ENCODE measurements at places on chromosomes 12 and 14.

DNA sequence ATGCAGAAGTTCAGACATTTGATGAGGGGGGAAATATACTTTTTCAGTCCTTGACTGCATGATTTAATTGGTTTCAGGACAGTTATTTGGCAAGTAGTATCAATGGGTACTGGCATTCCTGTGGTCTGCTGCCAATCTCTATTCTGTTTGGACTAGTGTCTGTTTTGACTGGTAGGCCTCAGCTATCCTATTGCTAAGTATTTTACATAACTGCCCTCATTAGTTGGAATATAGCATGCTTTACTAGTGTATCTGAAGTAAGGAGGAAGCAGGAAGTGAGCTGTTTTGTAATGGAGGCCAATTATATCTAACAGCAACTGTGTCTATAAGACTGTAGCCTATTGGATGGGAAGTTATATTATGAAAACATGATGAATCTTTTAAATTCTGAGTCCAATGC lies 104.3 kb downstream of the FLRT2 start:
- no peak for DNase-seq

- DNase-seq = no peak
Measured at GRCh38 chr14:97490521-97491070, 693.4 kb downstream of the VRK1 start.

- DNase-seq = no peak
Measured at GRCh38 chr14:28975084-28975483, 208.5 kb downstream of the FOXG1 start.

GRCh38 chr12:65675141-65675621 lies 149.1 kb upstream of the HMGA2 start:
- DNase-seq = no peak

DNA sequence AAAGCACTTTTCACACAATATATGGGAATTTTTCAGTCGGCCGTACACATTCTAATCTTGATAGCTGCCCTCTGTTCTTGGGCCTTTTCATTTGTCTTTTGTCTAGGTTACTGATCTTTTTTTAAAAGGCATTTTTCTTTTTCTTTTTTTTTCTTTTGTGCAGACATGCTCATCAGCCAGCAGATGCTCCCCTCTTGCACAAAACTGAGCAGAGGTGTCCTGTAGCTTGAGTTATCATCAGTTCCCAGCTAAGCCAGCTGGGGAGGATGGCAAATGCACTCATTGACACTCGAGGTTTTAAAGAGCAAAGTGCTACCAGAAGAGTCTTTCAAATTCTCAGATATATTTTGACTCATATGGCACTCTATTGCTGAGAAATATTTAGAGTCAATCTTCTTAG lies 913.9 kb upstream of the SEL1L start:
- DNase-seq = no peak

- no peak for DNase-seq
Measured at GRCh38 chr14:65318636-65319506, 93.7 kb upstream of the FUT8 start.

DNA sequence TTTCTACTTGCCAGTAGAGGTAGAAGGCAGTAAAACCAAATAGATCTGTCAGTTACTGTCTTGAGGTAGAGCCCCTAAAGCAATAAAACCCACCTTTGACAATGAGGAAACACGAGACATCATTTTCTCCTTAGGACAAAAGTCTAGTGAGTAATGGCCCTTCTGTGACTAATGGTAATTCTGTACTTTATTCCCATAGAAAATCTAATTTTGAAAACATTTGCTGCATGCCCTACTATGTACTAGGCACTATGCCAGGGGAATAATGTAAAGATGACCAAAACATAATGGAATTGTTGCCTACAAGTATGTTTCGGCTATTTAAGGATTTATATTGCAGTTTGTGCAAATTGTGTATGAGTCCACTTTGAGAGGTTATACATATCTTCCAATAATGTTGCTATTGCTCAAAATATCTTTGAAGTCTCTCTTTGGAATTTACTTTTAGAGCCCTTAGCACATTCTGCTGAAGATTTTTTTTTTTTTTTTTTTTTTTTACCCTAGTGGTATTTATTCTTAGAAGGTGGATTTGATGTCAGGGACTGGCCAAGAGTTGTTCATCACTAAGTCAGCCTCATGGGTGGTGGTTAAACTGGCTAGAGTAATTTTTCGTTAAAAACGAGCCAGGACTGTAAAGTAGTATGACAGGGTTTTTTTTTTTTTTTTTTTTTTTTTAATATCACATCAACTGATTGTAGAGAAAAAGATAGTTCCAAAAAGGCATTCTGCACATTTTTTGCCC lies 109.7 kb downstream of the CRADD start:
- peak; percentile 66 for DNase-seq

GRCh38 chr14:74979442-74980397 lies 23.0 kb upstream of the EIF2B2 start:
- no peak for DNase-seq

- no peak for DNase-seq
Measured at GRCh38 chr12:75813072-75813471, 218.5 kb downstream of the PHLDA1 start.

DNA sequence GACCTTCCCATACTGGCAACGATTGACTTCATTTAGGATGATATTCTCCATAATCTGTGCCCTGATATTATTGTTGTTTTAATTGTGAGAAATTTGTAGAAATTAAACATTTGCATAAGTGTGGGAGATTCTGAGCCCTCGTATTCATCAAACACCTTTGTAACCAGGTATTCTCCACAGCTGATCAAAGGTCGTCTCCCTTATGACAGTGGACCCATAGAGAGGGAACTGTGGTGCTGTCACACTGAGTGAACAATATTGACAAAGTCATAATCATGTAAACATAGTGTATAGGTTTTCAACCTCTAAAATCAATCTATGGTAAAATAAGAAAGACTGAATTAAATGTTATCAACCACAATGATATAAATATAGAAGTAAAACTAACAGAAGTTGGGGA lies 14.9 kb upstream of the PLEKHG3 start:
- no peak for DNase-seq

GRCh38 chr12:122836027-122836921 lies 1.0 kb downstream of the HIP1R start:
- DNase-seq = peak; percentile 62

- no peak for DNase-seq
Measured at GRCh38 chr12:116591855-116592637, 32.9 kb downstream of the MAP1LC3B2 start.
